EH (cell line): ENCODE measurements at places on chromosomes 4 and X.

- DNase-seq = no peak
Measured at GRCh38 chr4:97994765-97995465, 148.4 kb downstream of the STPG2 start.

DNA sequence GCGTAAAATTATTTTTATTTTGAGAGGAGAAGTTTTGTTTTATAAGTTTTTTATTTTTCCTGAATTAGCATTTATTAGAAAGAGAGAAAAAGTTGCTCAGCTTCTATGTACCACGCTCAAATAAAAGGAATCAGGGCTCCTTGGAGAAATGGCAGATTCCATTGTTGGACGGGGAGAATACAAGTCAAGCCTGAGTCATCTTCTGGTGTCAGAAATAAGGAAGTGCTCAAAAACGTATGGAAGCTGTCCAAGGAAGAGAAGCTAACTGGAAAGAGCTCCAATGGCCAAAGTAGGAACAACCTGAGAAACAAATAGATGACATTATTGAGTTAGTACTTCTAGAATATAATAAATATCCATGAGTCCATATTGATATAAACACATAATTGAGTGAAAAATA lies 89.3 kb upstream of the NEIL3 start:
- DNase-seq = peak; percentile 60

GRCh38 chrX:129658429-129658828 lies 3.7 kb upstream of the APLN start:
- DNase-seq = no peak

GRCh38 chr4:41748074-41748570 lies 403 bp downstream of the PHOX2B start:
- DNase-seq = no peak

DNA sequence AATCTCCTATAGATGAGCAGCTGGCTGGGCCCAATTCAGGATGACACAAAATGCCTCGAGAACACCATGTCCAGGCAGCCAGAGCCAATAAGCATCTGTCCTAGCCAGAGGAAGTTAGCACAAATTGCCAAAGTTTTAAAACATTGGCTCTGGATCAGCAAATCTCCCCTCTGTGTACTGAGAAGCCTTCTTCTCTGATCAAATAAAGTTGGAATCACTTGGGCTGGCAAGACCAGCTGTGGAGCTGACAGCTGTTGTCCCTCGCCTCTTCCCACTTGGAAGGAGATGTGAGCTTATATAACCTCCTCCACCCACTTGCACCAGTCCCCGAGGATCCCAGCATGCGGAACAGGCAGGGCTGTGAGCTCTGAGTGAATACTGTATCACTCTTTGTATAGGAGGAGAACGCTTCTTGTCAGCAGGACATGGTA lies 183.9 kb downstream of the OPHN1 start:
- DNase-seq = no peak

- no peak for DNase-seq
Measured at GRCh38 chr4:52407545-52407944, 251.6 kb downstream of the USP46 start.

- DNase-seq = no peak
Measured at GRCh38 chr4:88949605-88950004, 107.4 kb downstream of the FAM13A start.

DNA sequence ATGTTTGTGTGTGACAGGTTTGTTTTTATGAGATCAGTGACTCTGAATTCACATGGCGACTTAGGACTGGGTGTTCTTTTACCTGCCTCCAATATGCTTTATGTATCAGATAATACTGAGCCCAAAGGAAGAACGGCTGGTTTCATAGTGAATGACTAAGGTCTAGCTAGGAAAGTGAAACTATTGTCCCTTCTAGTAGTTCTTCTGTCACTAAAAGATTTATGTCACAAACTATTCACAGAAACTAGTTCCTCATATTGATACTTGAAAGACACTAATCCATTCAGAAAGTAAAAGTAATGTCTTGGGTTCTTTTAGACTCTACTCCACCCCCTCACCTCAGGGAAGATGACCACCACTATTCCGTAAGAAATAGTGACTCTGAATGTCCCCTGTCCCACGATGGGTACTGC lies 81.7 kb downstream of the EGF start:
- DNase-seq = no peak

DNA sequence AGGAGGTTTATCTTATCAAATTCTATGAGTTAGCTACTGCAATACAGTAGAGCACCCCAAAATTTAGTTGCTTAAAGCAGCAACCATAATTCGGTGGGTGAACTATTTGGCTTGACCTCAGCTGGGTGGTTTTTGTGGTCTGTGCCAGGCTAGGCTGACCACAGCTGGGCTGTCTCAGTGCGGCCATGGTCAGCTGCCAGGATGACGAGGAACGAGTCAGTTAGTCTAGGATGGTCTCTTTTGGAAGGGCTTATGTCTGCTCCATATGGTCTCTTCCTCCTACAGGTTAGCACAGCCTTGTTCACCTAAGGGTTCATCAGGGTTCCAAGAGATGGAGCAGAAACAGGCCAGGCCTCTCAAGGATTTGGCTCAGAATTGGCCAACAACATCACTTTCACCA lies 210.4 kb downstream of the PALLD start:
- DNase-seq = peak; percentile 26

DNA sequence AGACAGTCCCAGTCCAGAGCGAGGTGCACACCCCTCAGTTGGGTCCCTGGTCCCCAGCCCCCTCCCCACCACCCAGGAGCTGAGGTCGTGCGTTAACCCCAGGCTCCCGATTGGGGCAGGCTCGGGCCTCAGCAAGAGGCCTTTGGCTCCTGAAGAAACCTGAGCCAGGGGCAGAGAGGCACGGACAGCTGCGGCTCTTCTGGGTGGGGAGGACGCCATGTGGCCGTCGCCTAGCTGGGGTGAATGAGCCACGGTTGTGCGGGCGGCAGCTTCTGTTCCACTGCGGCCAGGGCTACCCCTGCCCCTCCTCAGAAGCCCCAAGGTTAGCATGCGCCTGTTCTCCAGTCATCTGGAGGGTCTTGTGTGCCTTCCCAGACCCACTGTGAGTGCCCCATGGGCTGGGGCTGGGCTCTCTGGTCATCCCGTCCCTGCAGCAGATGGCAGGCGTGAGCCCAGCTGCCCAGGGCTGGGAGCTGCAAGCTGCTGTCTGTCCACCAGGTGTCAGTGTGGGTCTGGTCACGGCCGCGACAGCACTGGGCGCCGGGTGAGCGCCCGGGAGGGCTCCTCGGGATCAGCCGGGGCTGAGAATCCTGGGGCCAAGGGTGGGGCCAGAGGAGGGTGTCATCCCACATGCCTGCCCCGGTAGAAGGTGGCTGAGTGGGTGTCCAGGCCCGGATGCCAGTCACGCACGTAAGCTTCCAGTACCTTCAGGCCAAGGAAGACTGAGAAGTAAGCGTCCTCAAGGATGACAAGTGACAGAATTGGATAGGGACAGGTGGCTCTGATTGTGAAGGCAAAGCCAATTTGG lies 21.9 kb downstream of the ATP2B3 start:
- DNase-seq = peak; percentile 65

DNA sequence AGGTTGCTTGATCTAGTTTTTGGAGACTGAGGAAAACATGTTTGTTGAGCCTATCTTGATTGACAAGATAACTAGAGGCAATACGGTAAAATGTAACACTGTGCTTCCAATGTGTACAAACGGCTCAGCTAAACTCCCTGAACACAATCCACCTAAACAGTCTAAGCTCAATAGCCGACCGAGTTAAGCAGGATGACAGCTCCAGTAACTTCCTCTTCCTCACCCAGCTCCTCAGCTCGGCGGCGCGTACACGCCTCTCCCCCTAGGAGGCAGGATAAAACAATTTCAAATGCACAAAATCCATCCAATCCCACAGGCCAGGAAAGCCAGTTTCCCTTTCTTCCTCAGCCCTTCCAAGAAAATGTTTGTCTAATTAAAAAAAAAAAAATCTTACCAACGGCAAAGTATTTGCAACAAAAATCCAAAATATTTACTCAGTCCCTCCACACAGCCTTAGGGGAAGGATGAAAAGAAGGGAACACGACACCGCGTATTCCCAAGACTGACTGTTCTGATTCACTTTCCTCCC lies 1.0 kb downstream of the CNOT6L start:
- DNase-seq = peak; percentile 86

DNA sequence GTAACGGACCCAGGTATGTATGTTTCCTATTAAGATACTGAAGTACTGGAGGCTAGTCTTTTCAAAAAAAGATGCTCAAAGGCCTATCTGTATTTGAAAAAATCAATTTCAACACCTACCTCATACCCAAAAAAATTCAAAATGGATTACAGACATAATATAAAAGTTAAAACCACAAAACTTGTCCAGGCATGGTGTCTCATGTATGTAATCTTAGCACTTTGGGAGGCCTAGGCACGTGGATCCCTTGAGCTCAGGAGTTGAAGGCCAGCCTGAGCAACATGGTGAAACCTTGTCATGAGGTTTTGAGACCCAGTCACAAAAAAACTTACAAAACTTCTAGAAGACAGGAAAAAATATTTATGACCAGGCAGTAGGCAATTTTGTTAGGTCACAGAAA lies 16.7 kb downstream of the RBMX start:
- DNase-seq = no peak

DNA sequence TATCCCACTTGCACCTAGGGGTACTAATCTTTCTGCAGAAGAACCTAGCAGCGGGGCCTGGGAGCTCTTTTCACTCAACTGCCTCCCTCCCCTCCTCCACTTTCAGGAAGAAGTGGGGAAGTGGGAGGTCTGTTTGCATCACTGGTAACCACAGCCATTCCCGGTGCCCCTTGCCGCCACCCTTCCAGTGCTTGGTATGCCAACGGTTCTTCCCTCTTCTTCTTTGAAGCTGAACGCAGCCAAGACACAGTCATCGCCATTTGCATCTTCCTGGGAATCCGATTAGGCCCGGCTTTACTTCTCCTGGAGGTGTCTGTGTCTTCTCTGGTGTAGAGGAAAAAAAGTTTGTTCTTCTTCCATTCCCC lies 47.2 kb upstream of the RBPJ start:
- no peak for DNase-seq

DNA sequence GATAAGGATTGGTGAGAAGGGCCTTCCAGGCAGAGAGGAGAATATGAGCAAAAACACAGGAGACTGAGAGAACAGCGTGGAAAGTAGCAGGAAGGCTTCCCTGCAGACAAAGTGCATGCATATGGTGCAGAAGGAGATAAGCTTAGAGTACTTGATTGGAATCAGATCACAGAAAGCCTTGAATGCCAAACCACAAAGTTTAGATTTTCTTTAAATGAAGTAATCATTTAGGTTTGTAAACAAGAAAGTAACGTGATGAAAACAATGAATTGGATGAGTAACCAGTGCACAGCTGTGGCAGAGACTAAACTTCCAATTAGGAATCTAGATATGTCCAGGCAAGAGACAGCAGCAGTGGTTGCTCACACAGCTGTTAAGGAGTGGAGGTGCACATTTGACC lies 83.8 kb upstream of the C1QTNF7 start:
- DNase-seq = peak; percentile 66

DNA sequence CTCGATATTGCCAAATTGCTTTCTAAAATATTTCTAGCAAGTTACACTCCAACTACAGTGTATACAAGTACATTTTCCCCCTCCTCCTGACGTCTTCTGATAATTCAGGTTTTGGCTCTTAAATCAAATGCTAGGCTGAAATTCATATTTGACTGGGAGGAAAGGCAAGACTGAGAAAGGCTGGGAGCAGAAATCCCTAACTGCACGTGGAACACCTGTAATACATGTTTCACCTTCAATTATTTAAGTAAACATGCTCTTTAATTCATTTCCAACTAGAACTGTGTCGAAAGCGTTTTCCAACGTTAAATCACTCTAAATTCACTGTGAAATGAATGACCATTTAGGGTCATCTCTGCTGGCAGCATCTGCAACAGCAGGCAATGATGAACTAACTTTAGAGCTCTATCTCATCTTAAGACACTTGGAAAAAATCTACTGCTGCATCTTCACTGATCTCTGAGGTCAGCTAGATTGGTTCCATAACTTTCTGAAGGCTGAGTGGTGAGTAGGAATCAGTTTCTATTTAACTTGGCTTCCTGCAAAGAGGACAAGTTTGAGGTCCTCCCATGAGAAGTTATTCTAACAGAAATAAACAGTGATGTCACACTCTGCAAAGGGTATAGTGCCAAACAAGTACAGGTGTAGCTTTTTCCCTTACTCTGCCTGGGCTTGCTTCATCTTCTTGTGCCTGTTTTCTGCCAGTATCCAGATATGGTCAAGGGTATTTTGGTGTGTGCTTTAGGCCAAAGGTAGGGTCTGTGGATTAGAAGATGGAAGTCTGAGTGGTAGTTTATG lies 144.3 kb upstream of the PAK3 start:
- no peak for DNase-seq

GRCh38 chr4:81635739-81636138 lies 164.0 kb upstream of the RASGEF1B start:
- no peak for DNase-seq

DNA sequence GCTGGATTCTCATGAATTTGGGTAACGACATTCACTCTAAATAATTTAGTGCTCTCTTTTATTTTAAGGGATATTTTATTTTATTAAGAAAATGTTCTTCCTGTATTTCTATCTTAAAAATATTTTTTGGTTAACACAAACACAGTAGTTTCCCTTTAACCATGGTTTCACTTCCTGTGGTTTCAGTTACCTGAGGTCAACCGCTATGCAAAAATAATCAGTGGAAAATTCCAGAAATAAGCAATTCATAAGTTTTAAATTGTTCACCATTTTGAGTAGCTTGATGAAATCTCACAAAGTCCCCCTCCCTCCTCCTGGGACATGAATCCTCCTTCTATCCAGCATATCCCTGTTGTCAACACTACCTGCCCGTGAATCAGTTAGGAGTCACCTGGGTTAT lies 71.4 kb downstream of the GBA3 start:
- no peak for DNase-seq

DNA sequence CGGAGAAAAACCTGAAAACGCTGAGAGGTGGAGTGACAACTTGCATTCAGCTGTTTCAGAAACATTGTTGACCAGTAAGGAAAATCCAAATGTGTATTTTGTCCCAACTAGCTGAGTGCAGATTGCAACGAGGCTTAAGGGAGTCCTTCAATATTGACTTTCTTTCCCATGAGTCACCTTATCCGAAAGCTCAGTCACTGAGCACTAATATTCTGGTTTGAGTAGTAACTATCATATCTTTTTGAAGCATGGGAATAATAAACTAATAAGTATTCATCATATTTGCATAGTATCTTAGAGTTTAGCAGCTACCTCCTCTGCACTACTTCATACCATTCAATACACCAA lies 604.3 kb downstream of the PACRGL start:
- DNase-seq = no peak

GRCh38 chr4:147041376-147041775 lies 95.7 kb upstream of the TTC29 start:
- no peak for DNase-seq

DNA sequence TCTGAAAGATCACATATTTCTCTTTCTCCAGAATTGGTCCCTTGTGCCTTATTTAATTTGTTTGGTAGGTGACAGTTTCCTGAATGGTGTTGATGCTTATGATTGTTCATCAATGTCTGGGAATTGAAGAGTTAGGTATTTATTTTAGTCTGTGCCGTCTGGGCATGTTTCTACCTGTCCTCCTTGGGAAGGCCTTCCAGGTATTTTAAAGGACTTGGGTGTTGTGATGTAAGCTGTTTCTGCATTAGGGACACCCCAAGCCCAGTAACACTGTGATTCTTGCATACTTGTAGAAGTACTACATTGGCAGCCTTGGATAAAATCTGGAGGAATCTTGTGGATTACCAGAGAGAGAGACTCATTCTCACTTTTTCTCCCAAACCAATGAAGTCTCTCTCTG lies 120.8 kb upstream of the CXXC4 start:
- DNase-seq = no peak

GRCh38 chrX:148380107-148380506 lies 120.3 kb upstream of the AFF2 start:
- DNase-seq = no peak

GRCh38 chr4:8051644-8052043 lies 107.0 kb downstream of the ABLIM2 start:
- DNase-seq = no peak
